NCI-H1694 treated with DMSO at 0.1 percent for 48 hours (cell line): ENCODE measurements at places on chromosomes 5 and 9.

GRCh38 chr9:121759996-121760395 lies 108.6 kb downstream of the DAB2IP start:
- DNase-seq = no peak

- DNase-seq = no peak
Observed at GRCh38 chr5:86439593-86440110, 178.1 kb upstream of the COX7C start.

DNA sequence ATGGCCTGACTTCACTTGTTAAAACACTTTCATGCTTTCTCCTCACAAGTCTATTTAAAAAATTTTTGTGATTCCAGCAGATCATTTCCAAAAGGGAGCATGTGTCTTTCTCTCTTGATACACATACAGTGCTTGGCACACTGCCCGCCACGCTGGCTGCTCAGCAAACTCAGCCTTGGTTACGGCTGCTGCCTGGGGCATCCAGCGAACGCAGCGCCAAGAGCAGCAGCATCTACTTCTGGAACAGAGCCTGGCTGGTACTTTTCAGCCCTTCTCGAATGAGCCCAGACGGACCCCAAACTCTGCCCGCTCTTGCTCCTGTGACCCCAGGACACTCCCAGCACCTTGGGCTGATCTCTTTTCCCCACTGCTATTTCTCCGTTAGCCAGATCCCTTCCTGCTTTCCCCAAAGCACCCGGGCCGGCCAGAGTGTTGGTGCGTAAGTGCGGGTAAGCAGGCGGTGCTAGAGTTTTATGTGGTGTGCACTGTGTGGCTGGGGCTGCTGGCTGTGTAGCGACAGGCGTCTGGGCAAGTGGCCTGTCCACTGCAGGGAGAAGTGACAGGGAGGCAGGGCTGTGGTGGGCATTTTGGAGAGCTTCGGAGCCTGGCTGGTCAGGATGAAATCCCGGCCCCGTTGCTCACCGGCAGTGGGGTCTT lies 73.2 kb downstream of the SH3PXD2B start:
- peak; percentile 65 for DNase-seq

DNA sequence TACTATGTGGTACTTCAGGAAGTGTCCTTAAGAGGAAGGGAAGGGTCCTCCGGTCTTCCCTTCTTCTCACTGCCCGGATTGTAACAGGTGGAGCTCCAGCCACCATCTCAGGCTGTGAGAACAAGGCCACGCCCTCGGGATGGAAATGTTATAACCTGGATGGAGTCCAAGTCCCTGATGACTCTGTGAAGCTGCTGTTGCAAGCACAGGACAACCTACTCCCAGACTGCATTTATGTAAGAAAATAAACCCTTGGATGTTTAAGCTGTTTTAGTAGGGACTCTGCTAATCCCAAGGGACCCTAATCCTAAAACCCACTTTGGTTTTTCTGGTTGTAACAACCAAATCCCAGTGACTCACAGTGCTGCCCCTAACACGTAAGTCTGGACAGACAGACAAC lies 221.6 kb downstream of the ACTL7B start:
- DNase-seq = peak; percentile 23

- no peak for DNase-seq
Observed at GRCh38 chr9:96256800-96257199, 45.2 kb downstream of the HSD17B3 start.

- DNase-seq = no peak
Observed at GRCh38 chr9:120307599-120307998, 272.4 kb downstream of the CDK5RAP2 start.

- no peak for DNase-seq
Observed at GRCh38 chr5:148033134-148033533, 30.6 kb upstream of the SPINK5 start.

- no peak for DNase-seq
Observed at GRCh38 chr9:128106181-128106939, 21.2 kb downstream of the PTGES2 start.

- no peak for DNase-seq
Observed at GRCh38 chr9:123316053-123316718, 39.8 kb upstream of the CRB2 start.

DNA sequence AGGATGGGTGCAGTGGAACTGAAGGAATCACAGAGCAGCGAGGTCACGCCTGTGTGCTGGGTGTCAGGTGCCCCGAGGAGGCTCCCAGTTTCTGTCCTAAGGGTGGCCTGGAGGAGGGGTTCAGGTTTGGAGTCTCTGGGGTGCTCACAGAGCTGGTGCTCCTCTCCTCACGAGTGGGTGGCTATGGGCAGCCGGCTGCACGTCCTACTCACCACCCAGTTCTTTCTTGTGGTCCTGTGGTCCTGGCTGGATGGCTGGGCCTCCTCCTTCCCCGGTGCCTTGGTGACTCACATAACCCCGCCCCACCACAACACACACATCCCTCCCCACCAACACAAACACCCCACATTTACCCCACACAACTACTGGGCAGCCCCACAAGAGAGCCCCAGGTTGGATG lies 9.9 kb upstream of the PTGS1 start:
- no peak for DNase-seq

GRCh38 chr5:90807496-90807895 lies 248.9 kb downstream of the ADGRV1 start:
- DNase-seq = no peak

DNA sequence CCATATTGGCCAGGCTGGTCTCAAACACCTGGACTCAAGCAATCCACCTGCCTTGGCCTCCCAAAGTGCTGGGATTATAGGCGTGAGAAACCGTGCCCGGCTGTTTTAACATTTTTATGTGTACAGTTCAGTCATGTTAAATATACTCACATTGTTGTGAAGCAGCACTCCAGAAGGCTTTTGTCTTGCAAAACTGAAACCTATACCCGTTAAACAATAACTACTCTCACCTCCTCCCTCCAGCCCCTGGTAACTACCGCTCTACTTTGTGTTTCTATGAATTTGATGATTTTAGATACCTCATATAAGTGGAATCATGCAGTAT lies 23.1 kb upstream of the SHB start:
- DNase-seq = no peak

DNA sequence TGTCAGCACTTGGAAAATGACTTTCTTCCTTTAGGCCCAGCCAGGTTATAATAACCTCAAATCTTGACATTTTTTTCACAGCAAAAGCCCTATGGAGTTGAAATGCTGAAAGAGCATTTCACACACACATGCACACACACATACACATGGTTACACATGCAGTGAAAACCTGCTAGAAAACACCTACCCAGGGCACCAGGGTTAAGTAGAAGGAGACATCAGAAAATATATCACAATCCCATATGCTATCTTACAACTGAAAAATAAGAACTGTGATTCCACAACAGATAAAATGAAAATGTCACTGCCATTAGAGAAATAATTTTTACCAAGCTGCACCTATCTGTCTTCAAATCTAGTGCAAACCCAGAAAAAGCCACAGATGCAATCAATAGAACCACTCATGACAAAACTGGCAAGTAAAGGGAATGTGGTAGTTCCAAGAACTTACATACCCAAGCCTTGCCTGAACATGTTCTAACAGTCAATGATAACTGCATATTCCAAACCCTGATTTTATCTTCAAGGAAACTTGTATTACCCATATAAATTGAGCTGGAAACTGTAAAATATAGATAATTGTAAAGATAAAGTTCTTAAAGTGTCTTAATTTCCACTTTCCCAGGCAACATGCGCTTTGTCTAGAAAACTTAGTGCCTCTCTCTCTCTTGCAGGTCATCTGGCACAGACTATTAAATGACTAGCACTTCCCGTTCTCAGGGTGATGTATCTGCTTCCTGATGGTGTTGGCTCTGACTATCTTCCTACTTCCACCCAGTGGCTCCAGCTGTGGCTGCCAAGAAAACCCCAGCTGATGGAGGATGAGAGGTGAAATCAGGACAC lies 250.2 kb upstream of the PTGER4 start:
- DNase-seq = no peak

- DNase-seq = no peak
Observed at GRCh38 chr9:128493424-128493823, 11.1 kb upstream of the GLE1 start.

- DNase-seq = no peak
Observed at GRCh38 chr9:124894035-124894740, 32.3 kb downstream of the ARPC5L start.

GRCh38 chr5:107224272-107224671 lies 446.5 kb downstream of the EFNA5 start:
- no peak for DNase-seq

DNA sequence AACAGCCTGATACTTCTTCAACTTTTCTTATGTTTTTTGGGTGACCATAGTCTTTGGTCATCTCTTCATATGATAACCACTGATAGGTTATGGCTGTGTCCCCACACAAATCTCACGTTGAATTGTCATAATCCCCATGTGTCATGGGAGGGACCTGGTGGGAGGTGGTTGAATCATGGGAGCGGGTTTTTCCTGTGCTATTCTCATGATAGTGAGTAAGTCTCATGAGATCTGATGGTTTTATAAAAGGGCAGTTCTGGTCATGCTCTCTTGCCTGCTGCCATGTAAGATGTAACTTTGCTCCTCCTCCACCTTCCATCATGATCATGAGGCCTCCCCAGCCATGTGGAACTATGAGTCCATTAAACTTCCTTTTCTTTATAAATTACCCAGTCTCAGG lies 8.7 kb downstream of the RHOBTB3 start:
- no peak for DNase-seq

GRCh38 chr5:72647806-72648205 lies 140.6 kb upstream of the ZNF366 start:
- DNase-seq = no peak

DNA sequence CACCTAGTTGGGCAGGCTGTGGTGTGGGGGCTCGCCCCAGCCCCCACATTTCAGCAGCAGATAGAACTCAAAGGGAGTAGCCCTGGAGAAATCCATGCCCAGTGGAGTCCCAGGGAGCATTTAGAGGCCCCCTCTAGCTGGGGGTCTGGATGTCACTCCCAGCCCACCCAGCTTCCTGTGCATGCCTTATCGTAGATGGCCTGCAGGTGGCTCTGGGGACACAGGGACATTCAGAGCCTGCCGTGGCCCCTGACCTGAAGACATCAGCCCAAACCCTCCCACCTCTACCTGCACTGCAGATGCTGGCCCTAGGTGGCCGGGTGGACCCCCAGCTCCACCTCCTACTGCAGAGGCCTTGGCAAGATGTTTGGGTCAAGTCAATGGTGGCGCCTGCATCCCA lies 49.0 kb upstream of the LMX1B start:
- DNase-seq = no peak

- DNase-seq = no peak
Observed at GRCh38 chr5:133354323-133355185, 257.8 kb downstream of the FSTL4 start.

DNA sequence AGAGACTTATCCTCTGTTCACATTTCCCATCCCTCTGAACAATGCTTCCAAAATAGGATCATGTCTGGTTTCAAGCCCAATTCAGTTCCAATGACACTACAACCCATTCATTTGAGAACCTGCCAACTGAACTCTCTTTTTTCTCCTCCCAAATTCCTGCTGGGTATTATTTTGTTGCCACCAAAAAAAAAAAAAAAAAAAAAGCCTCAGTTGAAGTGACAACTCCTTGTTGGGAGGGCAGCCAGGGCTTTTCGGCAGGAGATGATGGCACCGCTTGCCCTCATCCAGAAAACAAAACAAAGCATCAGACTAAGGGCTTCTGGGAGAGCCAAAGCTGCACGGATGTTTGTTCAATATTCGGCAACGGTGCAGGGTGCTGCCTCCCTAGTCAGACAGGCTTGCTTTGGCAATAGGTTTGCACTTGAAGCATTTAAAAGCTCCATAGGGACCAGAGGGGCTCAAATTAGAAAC lies 30.6 kb upstream of the TRIM32 start:
- DNase-seq = no peak

DNA sequence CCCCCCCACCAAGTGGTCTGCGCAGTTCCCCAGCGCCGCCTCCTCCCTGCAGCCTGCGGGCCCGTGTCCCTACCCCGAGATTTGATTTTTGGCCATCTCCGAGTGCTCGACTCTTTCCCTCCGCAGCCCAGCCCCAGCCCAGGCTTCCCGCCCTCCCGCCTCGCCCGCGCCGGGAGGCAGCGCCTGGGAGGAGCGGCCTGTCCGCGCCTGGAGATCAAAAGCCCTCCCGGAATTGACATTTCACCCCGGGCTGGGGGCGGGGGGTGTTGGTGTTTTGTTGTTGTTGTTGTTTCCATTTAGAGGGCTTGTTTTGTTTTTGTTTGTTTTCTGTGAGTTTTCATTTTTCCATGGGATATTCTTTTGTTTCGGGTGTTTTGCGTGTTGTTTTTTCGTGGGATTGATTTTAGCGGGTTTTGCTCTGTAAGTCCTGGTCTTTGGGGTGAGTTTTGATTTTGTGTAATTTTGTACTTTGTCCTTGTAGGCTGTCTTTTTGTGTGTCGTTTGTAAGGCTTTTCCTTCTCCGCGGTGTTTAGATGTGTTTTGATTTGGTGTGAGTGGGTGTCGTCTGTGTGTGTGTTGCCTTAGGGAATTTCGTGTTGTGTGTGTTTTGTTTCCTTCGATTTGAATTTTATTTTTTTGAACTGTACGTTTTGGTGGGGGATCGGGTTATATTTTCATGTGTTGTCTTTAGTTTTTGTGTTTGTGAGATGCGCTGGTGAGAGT lies 1.7 kb upstream of the PAX5 start:
- DNase-seq = no peak

DNA sequence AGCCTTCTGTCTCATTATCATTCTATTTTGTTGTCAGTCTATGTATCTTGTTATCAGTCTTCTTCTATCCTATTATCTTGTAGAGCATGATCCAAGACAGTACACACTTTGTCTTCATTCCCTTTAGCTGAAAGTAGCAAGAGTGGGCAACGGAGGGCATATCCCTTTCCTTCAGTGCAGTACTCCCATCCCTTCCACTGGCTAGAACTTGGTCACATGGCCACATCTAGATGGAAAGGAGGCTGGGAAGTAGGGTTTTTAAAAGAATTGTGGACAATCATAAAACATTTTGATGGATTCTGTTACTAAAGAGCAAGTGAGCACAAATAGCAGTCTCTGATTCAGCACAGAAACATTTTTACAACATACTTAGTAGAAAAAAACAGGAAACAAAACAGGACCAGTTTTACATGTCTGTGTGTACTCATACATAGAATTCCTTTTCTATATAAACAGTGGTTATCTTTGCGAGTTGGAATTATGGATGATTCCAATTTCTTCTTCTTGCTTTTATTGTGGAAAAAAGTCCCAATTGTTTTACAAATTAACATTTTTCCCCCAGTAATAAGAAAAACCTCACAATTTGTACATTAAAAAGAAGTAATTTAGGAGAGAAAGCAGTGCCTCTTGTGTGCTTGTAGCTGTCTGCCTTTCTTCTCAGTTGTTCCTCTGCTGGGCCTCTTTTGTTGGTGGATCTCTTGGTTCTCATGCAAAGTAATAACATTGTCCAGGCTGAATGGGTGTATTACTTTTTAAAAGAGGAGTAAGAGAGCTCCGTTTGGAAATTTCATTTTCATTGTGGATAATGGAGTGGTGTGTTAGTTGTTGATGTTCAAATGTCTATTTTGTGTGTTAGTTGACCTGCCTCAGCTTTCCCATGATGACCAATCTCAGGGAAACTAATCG lies 410.9 kb upstream of the TRPC7 start:
- no peak for DNase-seq

DNA sequence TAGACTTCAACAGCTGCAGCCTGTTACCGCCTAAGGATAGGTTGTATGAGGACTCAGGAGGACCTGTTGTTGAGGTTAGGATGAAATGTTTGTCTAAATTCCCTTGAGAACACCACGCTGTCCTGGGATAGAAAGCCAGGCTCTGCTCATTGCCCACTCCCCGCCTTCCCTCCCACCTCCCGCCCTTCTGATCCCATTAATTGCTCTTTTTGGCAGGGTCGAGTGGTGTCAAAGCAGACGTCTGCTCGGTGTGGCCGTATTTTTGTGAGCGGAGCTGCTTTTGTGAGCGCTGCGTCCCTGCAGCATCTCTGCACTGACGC lies 62.3 kb downstream of the SPATA31C2 start:
- no peak for DNase-seq
